ENCODE measurements at places on chromosomes 1 and 21.

- no peak for DNase-seq
These were observed 43.2 kb downstream of the ECE1 start for GRCh38 chr1:21246905-21247642.

DNA sequence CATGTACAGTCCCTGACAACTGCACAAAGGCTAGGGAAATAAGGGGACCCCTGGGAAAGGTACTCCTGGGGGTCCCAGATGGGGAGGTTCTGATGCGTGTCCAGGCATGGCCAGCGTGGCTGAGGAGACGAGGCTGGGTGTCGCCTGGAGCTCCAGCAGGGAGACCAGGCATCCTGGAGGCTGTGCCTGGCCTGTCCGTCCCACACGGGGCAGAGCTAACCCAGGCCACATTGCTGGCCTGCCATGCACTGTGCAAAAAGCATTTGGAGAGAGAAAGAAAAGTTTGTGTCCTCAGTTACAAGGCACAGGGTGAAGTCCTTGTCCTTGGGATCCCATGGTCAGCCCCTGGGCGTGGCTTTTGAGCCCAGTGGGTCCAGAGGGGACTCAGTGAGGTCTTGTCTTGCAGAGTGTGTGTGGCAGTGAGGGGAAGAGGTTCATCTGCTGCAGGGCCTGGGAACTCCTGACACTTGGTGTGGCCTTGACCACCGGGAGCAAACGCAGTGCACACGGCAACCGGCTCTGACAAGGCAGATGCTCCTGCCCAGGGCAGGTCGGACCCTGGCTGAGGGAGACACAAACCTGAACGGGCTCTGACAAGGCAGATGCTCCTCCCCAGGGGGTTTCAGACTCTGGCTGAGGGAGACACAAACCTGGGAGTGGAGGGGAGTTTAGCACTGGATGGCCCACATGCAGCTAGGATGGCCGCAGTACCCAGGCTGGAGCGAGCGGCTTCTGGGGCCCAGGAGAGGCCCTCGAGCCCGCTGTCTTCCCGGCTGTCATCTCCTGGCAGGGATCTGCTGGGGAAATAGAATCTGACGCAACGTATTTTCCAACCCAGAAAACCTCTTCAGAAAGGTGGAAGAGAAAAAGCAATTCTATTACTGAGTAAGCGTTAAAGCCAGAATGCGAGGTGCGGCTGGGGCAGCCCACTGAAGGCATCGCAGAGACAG lies 37.3 kb upstream of the COL18A1 start:
- no peak for DNase-seq

GRCh38 chr1:222454186-222454585 lies 93.7 kb downstream of the HHIPL2 start:
- DNase-seq: no peak

DNA sequence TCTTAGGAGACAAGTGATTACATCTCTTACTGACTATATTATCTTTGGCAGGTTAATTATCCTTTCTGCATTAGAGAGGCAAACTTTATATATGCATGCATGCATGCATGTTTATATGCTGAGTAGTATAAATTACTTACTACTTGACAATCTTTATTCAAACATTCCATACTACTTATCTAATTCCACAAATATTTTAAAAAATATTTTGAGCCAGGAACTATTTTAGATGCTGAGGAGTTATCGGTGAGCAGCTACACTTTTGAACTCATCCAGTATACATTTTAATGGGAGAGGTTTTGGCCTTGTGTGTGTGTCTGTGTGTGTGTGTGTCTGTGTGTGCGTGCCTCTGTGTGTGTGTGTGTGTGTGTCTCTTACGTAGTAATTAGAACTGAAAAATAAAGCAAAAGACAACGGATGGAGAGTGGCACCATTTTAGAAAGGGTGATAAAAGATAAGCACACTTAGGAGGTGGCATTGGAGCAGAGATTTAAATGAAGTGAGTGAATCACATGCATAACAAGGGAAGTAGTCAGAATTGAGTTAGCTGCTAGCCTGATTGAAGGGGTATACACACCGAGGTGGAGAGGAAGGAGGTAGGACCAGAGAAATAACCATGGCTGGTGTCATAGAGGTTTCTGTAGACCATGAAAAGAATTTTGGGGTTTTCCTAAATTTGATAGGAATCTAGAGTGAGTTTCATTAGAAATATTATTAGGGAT lies 1488.4 kb downstream of the MRPL39 start:
- no peak for DNase-seq

GRCh38 chr1:64228167-64228957 lies 24.9 kb downstream of the UBE2U start:
- no peak for DNase-seq

DNA sequence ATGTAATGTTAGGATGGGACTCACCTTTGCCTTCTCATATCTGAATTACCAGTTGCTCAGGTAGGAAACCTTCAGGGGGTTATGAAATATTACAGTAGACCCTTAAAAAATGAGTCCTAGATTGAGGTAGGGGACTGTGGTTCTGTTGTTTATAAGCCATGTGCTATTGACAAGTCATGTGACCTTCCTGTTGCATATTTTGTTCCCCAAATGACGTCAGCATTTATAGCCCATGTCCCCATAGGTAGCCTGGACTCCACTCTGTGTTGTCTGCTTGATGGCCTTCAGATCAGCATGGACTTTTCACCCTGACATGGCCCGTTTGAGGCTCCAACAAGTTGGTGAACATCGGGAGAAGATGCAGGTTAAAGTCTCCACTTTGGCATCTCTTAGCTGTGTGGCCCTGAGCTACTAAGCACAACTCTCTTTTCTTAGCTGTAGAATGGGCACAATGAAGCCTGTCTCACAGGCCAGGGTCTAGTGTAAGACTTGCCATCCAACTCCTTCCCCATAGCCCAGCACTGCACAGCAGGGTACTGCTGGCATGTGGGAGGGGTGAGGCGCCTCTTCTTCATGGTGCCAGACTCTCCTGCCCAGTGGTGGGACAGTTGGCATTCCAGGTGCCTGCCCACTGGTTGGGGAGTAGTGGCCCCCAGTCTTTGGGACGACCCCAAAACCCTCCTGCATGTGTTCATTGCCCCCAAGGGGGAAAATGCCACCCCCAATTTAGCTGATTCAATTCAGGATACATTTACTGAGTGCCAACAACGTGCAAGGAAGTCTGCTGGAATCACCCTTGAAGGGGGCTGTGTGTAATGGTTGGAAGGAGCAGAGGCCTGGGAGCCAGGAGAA lies 36.1 kb upstream of the TTC22 start:
- no peak for DNase-seq

DNA sequence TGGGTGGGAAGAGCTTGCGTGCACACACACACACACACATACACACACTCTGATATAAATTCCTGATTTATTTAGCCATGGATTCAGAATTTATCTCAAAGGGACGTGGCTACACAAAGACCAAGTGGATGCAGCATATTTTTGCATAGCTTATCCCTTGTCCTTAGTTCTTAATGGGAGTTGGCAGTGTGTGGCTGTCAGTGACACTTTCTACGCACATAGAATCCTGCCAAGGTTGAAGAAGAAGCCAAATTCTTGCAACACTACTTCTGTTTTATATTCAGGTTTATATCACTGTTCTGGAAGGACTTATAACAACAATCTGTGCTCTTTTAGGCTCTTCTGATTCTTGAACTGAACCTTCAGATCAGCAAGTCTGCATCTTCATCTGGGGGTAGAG lies 292.7 kb downstream of the CAMTA1 start:
- DNase-seq: no peak

GRCh38 chr21:31986035-31986856 lies 113.4 kb downstream of the HUNK start:
- DNase-seq: no peak

GRCh38 chr1:26478159-26478558 lies 5.9 kb downstream of the HMGN2 start:
- DNase-seq: no peak

- peak; percentile 68 for DNase-seq
These were observed 24.4 kb downstream of the RRAGC start for GRCh38 chr1:38834937-38835827.
